Non-pigmented ciliary epithelial cell (primary cell): ENCODE measurements at places on chromosomes 7 and 10.

DNA sequence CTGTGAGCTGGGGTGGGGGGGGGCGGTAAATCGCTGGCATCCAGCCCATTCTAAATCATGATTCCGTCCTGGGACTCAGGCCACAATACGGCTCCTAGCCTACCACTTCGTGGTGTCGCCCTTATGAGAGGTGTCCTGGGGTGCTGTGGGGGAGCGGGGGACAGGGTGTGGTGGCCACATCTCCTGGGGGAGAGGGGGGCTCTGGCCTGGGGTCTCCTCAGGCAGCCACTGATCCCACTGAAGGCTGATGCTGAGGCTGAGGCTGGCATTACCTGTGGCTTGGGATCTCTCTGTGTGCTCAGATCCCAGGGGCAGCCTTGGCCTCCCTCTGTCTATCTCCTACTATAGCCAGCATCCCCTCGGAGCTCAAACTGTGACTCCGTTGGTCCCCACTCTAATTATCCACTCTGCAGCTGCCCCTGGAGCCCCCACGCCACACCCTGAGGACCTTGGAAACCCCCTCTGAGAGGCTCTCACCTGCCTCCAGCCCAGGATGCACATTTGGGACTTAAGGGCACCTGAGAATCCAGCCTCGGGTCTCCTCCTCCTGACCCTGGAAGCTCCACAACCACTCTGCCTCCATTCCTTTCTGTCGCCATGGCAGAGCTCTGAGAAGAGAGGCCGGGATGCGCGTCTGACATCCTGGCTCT, 249.3 kb upstream of the TCERG1L start:
- no peak for DNase-seq

DNA sequence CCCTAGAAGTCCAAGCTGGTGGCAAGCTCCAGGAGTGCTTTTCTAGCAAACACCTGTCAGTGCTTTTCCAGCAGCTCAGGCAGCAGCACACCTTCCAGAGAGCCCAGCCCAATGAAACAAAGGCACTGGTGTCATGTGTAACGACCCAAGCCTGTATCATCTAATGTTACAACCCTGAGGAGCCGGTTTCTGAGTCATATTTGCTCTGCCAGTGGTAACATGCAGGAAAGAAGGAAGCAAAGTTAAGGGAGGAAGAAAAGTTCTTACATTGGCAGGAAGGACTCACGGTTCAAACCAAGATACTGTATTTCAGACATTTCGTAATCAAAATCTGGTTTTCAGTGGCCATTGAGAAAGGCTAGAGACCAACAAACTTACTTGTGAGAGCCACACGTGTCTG, at the start of gene ANKRD22:
ANKRD22 (minus strand) TSS at position 139 of the 400 bp plus-strand sequence. CDS start 237 bp downstream, outside the sequence.
- peak; percentile 24 for DNase-seq

DNA sequence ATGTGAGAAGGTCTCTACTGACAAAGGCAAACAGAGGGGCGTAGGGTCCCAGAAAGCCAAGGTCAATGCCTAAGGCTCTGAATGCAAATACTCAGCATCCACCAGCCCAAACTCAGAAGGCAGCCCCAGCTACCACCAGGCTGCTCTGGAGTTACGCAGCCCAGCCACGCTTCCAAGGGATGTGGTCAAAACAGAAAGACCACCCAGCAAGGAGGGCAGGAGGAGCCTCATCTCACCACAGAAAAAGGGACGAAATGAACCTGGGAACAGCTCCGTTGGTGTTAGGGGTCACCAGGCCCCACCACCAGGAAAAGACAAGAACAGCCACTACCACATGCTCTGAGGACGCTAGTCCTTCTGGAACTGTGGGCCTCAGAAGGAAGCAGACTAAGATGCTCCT, 65.1 kb downstream of the CTBP2 start:
- DNase-seq: no peak

- DNase-seq: no peak
These were observed 45.7 kb downstream of the BPGM start for GRCh38 chr7:134692344-134692705.
